ENCODE measurements at places on chromosomes 11 and 22.

GRCh38 chr11:365831-366230 lies 3.5 kb upstream of the B4GALNT4 start:
- no peak for DNase-seq

- DNase-seq = no peak
These were observed 38.4 kb downstream of the RPL27A start for GRCh38 chr11:8720868-8721608.

DNA sequence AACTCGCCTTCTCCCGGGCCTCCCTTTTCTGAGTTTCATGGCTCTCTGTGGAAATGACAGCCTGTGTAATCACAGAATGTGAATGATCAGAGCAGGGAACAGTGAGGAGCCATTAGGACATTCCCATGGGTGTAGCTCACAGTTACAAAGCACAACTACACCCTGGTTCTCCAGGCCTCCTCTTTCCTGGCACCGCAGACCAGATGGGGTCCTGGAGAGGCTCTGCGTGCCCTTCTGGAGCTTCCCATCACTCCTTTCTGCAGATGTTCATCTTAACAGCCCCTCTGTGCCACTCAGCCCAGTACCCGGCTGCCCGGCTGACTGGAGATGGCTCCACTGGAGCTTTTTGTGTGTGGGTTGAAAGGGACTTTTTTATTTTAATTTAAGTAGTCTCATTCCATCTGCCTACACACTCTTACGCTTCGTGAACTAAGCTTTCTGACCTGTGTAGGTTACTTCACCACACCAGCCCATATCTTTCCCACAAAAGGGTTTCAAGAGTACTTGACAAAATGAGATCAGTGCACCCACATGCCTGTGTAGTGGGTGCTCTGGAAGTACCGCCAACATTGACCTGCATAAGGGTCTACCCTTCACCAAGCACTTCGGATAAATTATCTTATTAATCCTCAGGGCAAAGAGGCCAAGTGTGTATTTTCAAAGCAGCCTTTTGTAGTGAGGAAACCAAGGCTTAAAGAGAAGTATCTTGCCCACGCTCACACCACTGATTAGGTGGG lies 29.8 kb downstream of the SREBF2 start:
- peak; percentile 69 for DNase-seq

DNA sequence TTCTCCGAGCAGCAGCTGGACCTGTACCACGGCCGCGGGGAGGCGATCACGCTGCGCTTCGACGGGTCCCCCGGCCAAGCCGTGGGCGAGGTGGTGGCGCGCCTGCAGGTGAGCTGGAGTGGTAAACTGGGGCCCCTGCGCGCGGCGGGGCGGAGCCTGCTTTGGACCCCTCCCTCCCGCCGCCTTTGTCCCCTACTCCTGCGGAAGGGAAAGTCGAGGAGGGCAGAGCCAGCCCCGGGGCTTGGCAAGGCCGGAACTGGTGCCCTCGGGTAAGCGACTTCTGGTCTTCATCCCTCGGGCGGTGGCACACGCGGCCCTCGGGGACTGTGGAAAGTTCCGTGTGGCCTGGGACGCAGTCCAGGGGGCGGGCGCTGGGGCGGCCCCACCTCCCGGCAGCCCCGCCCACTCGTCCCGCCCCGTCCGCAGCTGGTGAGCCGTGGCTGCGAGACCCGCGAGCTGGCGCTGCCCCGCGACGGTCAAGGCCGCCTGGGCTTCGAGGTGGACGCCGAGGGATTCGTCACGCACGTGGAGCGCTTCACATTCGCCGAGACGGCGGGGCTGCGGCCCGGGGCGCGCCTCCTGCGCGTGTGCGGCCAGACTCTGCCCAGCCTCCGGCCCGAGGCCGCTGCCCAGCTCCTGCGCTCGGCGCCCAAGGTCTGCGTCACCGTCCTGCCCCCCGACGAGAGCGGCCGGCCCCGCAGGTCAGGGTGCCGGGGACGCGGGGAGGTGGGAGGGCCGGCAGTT lies 9.2 kb downstream of the SIPA1 start:
- DNase-seq = no peak

- DNase-seq = peak; percentile 27
These were observed at the start of gene ARHGAP42 for GRCh38 chr11:100687054-100687629. Gene ARHGAP42 (plus strand): TSS chr11:100687288. CDS start chr11:100687679, 391 bp downstream.

GRCh38 chr11:60362241-60362640 lies 16.1 kb upstream of the MS4A7 start:
- DNase-seq = no peak

DNA sequence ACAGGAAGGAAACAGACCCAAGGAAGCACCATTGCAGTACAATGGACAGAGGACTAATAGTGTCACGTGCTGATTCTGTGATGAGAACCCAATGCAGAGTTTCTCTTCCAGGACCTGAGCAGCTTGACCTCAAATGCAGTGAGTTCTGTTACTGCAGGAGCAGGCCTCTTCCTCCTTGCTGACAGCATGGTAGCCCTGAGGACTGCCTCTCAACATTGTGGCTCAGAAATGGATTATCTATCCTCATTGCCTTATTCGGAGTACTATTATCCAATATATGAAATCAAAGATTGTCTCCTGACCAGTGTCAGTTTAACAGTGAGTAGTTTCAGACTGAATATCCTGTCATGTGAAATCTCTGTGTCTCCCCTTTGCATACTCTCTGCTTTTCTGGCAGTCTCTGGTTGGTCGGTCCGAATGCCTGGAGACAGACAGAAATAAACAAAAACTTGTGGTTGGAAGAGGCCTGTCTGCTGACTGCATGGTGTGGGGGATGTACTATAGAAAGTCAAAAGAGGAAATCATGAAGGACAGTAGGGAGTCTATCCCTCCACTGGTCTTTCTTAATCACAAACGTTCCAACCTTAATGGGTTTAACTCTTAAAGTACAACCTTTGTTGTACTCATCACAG lies 6.9 kb upstream of the MS4A14 start:
- no peak for DNase-seq

GRCh38 chr11:58628446-58628845 lies 6.0 kb downstream of the CNTF start:
- DNase-seq = no peak

GRCh38 chr22:29937940-29938693 lies 55.1 kb downstream of the MTMR3 start:
- DNase-seq = peak; percentile 49

- no peak for DNase-seq
These were observed 4.5 kb upstream of the MAPK8IP1 start for GRCh38 chr11:45880772-45881570.

- peak; percentile 66 for DNase-seq
These were observed at the start of gene CTSF for GRCh38 chr11:66568124-66568916. Gene CTSF (minus strand): TSS chr11:66568606. CDS start chr11:66568486, 120 bp downstream.

- no peak for DNase-seq
These were observed 177.2 kb downstream of the INSC start for GRCh38 chr11:15291885-15292284.

DNA sequence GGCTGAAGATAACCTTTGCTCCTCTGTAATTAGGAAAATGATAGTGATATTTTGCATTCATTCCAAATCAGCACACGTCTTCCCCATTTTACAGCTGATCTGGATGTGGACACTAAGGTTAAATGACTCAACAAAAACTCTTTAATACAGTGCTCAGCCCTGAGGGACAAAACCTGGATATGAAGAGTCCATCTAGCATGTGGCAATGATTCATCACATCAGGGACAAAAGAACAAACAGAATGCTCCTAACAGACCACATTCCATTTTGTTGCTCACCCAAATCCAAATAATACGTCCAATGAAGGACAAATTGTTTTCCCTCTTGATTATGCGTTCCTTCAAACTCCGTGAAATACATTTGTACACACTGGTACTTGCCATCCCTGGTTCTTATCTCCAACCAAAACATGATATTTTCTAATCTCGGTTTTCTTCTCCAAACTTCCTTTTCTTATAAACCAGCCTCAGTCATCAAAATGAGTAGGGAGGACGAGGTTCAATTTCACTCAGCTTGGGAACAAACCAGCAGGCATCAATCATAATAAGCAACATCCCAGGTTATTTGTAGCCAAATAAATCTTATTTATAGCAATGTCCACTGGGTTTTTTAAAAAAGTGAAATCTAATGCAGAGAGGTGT lies 53.7 kb upstream of the MTMR2 start:
- no peak for DNase-seq

DNA sequence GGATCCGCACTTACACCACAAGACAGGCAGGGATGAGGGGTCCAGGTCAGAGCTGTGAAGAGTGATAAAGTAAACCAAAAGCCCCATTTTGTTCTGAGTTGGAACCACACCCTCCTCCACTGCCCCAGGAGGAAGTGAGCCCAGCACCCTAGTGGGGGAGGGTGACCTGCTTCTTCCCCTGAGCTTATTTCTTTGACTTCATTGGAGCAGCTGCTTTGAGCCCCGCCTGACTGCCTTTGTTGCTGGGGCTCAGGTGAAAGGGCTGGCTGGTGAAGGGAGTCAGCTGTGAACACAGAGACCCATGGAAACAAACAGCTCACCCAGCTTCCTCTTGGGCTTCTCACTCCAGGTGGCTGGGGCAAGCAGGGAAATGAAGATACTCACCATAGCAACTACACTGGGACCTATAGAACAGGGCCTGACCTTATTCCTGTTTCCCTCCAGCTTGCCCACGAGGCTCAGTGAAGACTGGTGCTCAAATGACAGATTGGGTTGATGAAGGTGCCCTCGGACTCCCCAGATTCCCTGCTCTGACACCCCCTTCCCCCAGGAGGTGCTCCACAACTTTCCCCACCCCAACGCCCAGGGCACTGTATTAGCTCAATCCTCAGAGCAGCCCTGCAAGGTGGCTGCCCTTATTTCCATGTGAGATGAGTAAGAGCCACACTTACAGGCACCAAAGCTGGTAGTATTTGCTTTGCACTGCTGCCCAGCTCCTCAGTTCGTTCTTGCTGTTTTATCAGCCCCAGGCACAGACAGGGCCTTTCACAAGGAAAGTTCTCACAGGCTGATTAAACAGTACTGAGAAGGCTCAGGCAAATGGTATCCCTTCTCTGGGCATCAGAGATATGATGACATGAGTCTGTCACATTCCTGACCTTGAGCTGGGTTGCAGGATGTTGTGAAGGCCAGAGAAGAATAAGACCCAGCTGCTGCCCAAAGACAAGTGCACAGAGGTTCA lies 2.4 kb downstream of the UCP2 start:
- DNase-seq = peak; percentile 80

DNA sequence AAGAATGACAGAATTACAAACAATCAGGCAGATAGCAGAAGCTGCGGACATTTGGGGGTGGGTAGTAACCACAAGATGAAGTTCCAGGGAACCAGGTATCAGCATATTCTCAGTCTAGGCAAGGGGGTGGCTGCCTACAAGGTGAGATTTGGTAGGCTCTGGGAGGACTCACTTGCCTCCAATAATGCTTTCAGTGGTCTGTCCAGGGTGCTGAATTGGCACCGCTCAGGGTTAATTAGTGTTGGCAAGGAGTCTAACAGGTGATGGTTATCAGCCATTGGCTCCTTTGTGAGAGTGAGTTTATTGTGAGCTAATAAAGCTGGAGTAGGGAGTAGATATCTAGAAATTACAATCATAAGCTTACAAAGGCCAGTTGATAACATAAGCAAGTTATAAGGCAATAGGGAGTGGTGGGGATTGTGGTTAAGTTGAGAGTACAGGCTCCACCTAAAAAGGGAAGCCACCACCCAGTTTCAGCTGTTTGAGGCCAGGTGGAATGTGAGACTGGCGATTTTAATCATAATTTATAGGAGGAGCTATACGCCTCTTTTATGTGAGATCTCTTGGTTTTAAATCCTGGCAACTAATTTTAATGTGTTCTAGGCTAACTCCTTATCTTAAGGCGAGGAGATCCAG lies 320.5 kb downstream of the MIAT start:
- no peak for DNase-seq

- DNase-seq = no peak
These were observed 1.8 kb upstream of the AIFM3 start for GRCh38 chr22:20965104-20965887.

- DNase-seq = no peak
These were observed 14.2 kb downstream of the IGSF9B start for GRCh38 chr11:133942577-133942976.

DNA sequence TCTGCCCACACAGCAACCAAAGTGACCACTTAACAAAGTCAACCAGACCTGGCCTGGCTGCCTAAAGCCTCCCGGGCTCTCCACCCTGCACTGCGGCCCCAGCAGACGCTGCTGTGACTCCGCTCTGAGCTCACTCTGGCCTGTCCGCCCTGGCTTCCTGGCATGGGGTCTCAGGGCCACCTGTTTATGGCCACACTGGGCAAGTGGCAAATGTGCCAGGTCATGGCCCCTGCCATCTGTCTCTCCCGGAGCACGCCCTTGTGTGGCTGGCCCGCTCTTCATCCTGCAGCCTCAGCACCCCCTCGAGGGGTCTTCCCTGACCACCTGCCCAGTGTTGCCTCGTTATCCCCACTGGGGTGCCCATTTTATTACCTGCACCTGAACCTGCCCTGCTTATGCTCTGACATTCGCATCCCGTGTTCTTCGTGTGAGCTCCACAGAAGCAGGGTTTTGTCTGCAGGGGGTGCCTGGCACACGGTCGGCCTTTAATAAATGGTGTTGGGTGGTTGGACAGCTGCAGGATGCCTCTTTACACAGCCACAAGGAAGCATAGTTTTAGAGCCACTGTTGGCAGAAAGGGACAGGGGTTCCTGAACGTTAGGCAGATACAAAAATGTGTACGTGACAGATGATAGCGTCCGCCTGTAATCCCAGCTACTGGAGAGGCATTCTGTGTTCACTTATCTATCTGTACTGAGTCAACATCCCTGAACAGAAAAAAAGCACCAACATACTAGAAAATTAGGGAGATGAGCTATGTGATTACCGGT lies 785.6 kb downstream of the TBC1D22A start:
- DNase-seq = no peak

GRCh38 chr11:45708887-45709663 lies 43.7 kb upstream of the CHST1 start:
- no peak for DNase-seq

- DNase-seq = peak; percentile 32
These were observed 143.2 kb downstream of the BBOX1 start for GRCh38 chr11:27183672-27184457.

DNA sequence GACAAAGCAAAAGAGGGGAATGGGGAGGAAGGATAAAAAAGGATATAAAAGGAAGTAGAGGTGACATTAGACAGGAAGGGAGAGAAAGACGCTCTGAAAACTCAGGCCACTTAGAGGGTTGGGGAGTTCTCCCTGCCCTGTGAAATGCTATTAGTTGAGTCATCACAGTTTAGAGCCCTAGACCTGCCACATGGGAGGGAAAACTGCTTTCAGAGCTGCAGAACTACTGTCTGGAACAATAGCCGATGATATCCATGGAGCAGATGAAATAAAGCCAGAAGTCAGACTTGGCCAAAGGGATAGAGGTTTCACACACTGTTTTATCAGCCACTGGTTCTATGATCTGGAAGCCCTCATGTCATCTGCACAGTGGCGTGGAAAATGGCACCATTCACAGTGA lies 157.9 kb downstream of the NCAM1 start:
- DNase-seq = no peak

GRCh38 chr11:134987822-134988221 lies 575.8 kb upstream of the B3GAT1 start:
- DNase-seq = no peak

All from activated CD4-positive, alpha-beta T cell treated with anti-CD3 and anti-CD28 coated beads, Interleukin-2, amount 50 U/mL, for 16 hours (primary cell).